ENCODE measurements at places on chromosomes 5 and 9. TPM values are rescaled to one million over a fixed set of nuclear protein-coding genes. Genes with fewer than 3 reads are reported as not detected.
A peak's percentile ranks its signal among the peaks of the same experiment; 100 is the strongest.

The SPAG8 gene
- 2.0 TPM for total RNA-seq

GRCh38 chr5:158115468-158115867 lies 256.5 kb upstream of the CLINT1 start:
- no peak overlapping the region for H3K4me3 ChIP-seq
- H3K36me3 ChIP-seq = no peaks in the 10 kb centered on the region
- no peaks in the 10 kb centered on the region for H3K27me3 ChIP-seq
- H3K27ac ChIP-seq = no peak overlapping the region
- peaks cover under 1% of the 10 kb centered on the region for H3K4me1 ChIP-seq

DNA sequence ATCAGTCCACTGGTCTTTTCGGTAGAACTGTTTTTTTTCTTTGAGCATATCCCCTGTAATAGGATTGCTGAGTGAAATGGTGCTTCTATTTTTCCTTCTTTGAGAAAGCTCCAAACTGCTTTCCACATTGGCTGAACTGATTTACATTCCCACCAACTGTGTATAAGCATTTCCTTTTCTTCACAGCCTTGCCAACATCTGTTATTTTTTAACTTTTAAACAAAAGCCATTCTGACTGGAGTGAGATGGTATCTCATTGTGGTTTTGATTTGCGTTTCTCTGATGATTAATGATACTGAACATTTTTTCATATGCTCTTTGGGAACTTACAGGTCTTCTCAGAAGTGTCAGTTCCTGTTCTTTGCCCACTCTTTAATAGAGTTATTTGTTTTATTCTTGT lies 764.7 kb downstream of the MTRR start:
- H3K4me1 ChIP-seq = no peaks in the 10 kb centered on the region
- no peak overlapping the region for H3K4me3 ChIP-seq
- no peaks in the 10 kb centered on the region for H3K27me3 ChIP-seq
- H3K27ac ChIP-seq = no peak overlapping the region
- no peak for DNase-seq
- H3K36me3 ChIP-seq = no peaks in the 10 kb centered on the region

- no peaks in the 10 kb centered on the region for H3K27me3 ChIP-seq
- H3K4me1 ChIP-seq = no peaks in the 10 kb centered on the region
- H3K36me3 ChIP-seq = no peaks in the 10 kb centered on the region
These were observed 263.6 kb upstream of the RASA1 start for GRCh38 chr5:87004101-87004500.

The GABRA1 gene
- not detected for total RNA-seq

The NEUROG1 gene
- not detected for total RNA-seq

- no peaks in the 10 kb centered on the region for H3K4me1 ChIP-seq
- DNase-seq = no peak
- H3K36me3 ChIP-seq = no peaks in the 10 kb centered on the region
- no peak overlapping the region for H3K4me3 ChIP-seq
These were observed 37.2 kb downstream of the NUDT12 start for GRCh38 chr5:103525361-103525760.

DNA sequence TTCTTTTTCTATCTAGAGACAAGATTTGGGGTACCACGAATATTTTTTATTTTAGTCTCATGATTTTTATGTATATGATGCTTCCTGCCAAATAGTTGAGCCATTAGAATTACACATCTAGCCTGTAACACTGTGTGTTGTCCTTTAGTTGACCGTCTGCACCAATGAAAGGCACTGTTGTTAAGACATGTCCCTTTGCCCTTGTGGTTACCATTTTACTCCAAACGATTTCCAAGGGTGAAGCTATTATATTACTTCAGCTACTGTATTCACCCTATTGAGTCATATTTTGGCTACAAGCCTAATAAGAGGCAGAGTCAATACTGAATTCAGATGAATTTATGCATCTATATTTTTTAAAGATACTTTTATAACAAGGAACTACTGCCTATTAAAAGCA lies 207.6 kb downstream of the CETN3 start:
- H3K27ac ChIP-seq = no peak overlapping the region
- no peaks in the 10 kb centered on the region for H3K4me1 ChIP-seq
- DNase-seq = no peak
- no peaks in the 10 kb centered on the region for H3K36me3 ChIP-seq

GRCh38 chr5:150523472-150524350 lies 15.8 kb downstream of the NDST1 start:
- H3K27me3 ChIP-seq = no peaks in the 10 kb centered on the region
- H3K4me3 ChIP-seq = no peak overlapping the region
- H3K36me3 ChIP-seq = peaks cover 34% of the 10 kb centered on the region

GRCh38 chr5:84825606-84826005 lies 440.9 kb upstream of the EDIL3 start:
- H3K36me3 ChIP-seq = no peaks in the 10 kb centered on the region
- no peaks in the 10 kb centered on the region for H3K4me1 ChIP-seq
- H3K27ac ChIP-seq = no peak overlapping the region
- H3K4me3 ChIP-seq = no peak overlapping the region
- H3K27me3 ChIP-seq = no peaks in the 10 kb centered on the region

The PBX3 gene
- 82.4 TPM for total RNA-seq

DNA sequence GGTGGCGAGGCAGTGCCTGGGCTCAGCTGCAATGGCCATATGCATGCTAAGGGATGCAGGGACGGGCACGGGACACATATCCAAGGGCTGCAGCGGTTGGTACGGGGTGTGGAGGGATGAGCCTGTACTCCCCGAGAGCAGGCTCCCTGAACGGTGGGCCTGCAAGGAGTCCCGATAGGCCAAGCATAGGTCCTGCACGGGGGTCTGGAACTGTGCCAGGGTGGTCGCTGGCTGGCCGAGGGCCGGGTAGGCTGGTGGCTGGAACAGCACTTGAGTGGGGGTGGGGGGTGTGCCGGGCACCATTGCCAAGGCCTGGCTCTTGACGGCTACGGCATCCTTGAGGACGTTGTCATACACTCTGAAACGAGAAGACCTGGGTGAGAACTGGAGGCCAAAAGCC lies 24.1 kb downstream of the FABP6 start:
- H3K4me3 ChIP-seq = no peak overlapping the region
- DNase-seq = no peak
- no peaks in the 10 kb centered on the region for H3K4me1 ChIP-seq
- no peaks in the 10 kb centered on the region for H3K27me3 ChIP-seq
- no peak overlapping the region for H3K27ac ChIP-seq
- peaks cover 20% of the 10 kb centered on the region for H3K36me3 ChIP-seq

GRCh38 chr9:106916466-106917235 lies 53.7 kb downstream of the ZNF462 start:
- H3K4me3 ChIP-seq = no peak overlapping the region
- DNase-seq = no peak
- no peaks in the 10 kb centered on the region for H3K27me3 ChIP-seq
- H3K27ac ChIP-seq = peak overlapping the region; percentile 57
- no peaks in the 10 kb centered on the region for H3K36me3 ChIP-seq
- H3K4me1 ChIP-seq = peaks cover 53% of the 10 kb centered on the region

DNA sequence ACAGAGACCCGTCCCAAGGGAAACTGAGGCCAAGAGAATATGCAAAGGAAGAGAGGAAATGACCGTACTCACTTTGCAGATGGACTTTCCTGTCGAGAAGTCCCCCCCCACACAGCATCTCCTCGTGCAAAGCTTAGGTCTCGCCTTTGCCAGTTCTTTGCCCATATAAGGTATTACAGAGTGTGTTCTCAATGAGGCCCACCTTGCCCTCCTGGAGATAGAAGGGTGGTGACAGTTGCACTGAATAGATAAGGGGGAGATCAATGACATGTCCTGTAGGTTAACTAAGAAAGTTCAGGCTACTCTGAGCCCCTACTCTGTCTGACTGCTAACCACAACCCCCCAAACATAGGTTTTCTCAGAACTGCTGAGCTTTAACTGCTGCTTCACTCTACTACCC lies 68.2 kb upstream of the SPTLC1 start:
- DNase-seq = no peak
- no peak overlapping the region for H3K4me3 ChIP-seq
- H3K36me3 ChIP-seq = no peaks in the 10 kb centered on the region
- no peaks in the 10 kb centered on the region for H3K27me3 ChIP-seq
- H3K27ac ChIP-seq = no peak overlapping the region

GRCh38 chr5:14932902-14933469 lies 61.4 kb upstream of the ANKH start:
- H3K27ac ChIP-seq = no peak overlapping the region
- H3K4me3 ChIP-seq = no peak overlapping the region
- no peaks in the 10 kb centered on the region for H3K27me3 ChIP-seq
- no peak for DNase-seq
- no peaks in the 10 kb centered on the region for H3K4me1 ChIP-seq
- H3K36me3 ChIP-seq = no peaks in the 10 kb centered on the region

- peaks cover 15% of the 10 kb centered on the region for H3K27me3 ChIP-seq
- H3K4me3 ChIP-seq = peak overlapping the region; percentile 50
- no peak overlapping the region for H3K27ac ChIP-seq
- H3K4me1 ChIP-seq = peaks cover 9% of the 10 kb centered on the region
- no peaks in the 10 kb centered on the region for H3K36me3 ChIP-seq
These were observed 922 bp downstream of the CRHBP start for GRCh38 chr5:76953551-76954382.

The TRAF1 gene
- 7.4 TPM for total RNA-seq

The ZNF608 gene
- 26.6 TPM for total RNA-seq

The FOXD4 gene
- total RNA-seq = 0.42 TPM

GRCh38 chr9:8660383-8660782 lies 860.8 kb upstream of the DMAC1 start:
- no peaks in the 10 kb centered on the region for H3K27me3 ChIP-seq
- DNase-seq = no peak
- H3K4me3 ChIP-seq = no peak overlapping the region
- no peak overlapping the region for H3K27ac ChIP-seq

DNA sequence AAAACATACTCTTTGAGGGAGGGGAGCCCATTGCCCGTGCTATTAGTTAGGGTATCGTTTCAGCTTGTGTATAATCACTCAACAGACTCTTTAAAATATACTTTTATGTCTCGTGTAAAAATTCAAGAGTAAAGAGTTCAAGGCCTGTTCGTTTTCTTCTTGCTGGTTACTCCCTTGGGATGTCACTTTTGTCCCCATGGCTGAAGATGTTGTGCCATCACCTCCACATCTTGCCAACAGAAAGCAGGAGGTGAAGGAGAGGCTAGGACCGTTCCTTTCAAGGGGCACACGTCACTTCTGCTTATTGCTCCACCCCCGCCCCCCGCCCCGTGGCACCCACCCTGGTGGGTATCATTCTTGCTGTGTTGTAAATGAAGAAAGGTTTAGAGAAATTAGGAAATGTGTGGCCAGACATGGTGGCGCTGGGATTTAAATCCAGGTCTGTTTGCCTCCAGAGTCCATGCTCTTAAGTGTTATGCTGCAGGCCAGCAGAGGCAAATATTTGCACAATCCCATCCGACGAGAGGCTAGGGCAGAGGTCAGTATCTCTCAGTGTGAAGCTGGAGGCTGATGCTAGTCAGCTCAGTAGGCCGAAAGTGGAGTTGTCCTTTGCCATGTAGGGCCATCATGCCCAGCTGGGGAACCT lies 3.0 kb downstream of the MLANA start:
- H3K4me3 ChIP-seq = no peak overlapping the region
- H3K36me3 ChIP-seq = no peaks in the 10 kb centered on the region
- H3K27me3 ChIP-seq = no peaks in the 10 kb centered on the region
- H3K27ac ChIP-seq = no peak overlapping the region
